ENCODE measurements at places on chromosomes 3 and 15.

- DNase-seq, result no peak
Observed at GRCh38 chr3:35849963-35850362, 210.6 kb downstream of the ARPP21 start.

- DNase-seq, result no peak
Observed at GRCh38 chr3:168925568-168925967, 737.9 kb downstream of the MECOM start.

DNA sequence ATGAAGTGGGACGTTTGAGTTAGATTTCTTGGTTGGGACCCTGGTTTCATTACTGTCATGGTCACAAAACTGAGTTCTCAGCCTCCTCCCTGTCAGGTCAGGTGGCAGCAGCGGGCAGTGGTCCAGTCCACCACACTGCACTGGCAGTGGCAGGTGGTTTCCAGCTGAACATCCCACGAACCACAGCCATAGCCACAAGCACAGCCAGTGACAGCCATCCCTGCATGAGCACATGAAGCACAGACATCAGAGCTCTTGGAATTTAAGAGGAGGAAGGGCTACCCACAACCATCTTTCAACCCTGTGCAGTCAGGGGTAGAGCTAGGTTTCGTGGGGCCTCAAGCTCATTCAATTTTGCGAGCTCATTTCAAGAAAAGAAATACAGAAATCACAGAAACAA is 1.5 kb downstream of the RETNLB start:
- DNase-seq, result no peak

DNA sequence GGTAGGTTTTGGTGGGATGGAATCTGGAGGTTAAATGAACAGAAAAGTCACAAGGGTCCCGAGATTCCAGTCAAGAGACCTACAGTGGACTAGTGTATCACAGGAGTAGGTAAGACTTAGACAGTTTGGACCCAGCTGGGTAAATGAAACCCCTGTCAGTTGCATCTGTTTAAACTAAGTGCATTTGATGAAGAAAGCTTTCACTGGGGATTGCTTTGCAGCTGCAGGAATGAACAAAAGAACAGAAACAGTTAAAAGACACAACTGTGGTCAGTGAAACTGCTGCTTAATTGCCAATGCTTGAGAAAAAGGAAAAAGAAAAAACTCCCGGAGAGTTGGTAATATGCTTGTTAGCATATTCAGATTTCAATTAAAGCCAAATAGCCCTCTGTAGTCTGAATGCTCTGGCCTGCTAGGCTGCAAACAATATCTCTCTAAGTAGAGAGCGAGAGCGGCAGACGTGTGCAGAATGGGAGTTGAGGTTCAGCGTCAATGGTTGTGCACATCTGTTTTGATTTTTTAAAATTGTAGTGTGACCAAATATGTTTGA is 37.1 kb downstream of the OXNAD1 start:
- DNase-seq, result no peak

- no peak for DNase-seq
Observed at GRCh38 chr3:112776000-112776399, 70.7 kb downstream of the CD200R1L start.

- peak; percentile 78 for DNase-seq
Observed at GRCh38 chr3:14725564-14726440, 50.9 kb downstream of the C3orf20 start.
